ENCODE measurements at places on chromosomes 2 and 18.

DNA sequence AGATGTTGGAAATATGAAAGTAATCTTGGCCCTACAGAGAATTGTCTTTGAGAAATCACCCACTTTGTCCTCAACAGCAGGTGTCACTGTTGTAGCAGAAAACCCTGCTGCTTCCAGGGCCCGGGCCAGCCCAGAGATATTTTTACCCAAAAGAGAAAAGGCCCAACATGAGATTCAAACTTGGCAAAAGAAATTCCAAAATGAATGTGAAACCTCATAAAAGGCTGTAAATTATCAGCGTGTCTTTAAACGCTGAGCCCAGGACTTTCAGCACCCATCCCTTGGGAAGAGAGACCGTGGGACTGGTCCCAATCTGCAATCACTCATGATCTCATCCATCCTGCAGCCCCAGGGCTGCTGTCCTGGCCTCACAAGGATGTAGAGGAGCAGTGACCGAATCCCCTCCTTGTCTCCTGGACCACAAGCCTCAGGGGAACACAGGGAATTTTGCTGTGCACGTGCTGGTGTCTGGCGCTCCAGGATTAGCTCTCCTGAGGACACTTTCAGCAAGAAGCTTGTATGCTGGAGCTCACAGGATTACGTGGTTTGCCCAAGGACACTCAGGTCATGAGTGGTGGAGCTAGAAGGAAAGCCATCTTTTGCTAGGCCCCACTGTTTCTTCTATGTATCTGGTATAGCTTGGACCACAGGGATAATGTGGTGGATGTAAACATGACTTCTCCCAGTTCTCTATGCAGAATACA is 202.1 kb downstream of the RNF144A start:
- DNase-seq: no peak

GRCh38 chr18:58831606-58832005 is 33.1 kb upstream of the ZNF532 start:
- no peak for DNase-seq

DNA sequence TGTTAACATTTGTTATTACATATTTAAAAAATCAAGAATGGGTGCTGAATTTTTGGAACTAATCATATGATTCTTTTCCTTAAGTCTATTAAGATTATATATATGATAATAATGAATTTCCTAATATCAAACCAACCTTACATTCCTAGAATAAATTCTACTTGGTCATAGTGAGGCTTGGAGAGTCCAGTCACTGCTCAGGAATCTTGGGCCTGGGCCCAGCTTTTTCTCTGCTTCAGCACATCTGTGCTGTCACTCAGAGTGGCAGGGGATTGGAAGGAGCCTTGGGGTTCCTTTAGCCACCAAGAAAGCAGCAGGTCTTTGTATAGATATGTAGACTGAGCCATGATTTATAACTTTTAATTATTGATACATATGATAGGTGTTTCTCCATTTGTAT is 19.9 kb upstream of the ZAP70 start:
- no peak for DNase-seq

DNA sequence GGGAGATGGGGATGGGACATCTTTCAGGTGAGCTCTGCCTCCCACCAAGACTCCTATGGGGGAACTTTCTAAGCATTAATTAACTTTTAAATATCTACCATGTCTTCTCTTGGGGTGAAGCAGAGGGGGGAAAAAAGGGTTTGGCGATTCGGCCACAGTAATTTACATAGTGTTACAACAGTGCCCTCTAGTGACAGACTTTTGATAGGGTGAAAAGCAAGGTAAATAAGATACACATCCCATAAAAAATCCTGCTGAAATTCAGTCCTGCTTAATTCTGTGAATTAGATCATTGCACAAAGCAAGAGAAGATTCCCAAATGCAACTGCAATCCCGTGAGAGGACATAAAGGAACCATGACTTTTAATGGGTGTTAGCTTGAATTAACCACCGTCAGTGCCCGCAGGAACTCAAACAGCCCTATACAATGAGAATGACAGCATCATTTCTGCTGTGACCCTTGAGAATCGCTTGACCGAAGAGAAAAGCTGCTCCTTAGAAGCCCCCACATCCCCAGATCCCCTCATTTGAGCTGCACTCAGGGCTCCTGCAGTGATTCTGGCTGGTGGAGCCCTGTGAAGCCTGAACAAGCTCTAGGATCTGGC is 32.8 kb downstream of the FAM124B start:
- DNase-seq: no peak

- DNase-seq: no peak
These were observed 33.7 kb upstream of the LBH start for GRCh38 chr2:30197570-30198192.

GRCh38 chr18:74290021-74290420 is 1.7 kb downstream of the CYB5A start:
- no peak for DNase-seq

- DNase-seq: no peak
These were observed 164.4 kb downstream of the FMNL2 start for GRCh38 chr2:152499331-152499816.

DNA sequence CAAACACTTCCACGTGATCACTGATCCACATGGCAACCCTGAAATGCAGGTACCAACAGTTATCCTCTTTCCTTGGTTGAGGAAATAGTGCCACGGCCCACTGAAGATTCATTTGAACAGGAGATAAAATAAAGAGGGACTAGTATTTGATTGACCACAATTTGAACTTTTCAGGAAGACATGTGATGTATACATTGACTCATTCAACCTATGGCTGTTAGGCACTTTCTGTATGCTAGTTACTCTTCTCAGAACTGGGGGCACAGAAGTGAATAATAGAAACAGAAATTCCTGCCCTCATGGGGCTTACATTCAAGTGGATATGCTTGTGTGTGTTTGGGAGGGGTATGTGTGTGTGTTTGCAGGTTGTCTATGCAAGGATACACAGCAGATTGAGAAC is 199.6 kb downstream of the PRKCE start:
- no peak for DNase-seq

DNA sequence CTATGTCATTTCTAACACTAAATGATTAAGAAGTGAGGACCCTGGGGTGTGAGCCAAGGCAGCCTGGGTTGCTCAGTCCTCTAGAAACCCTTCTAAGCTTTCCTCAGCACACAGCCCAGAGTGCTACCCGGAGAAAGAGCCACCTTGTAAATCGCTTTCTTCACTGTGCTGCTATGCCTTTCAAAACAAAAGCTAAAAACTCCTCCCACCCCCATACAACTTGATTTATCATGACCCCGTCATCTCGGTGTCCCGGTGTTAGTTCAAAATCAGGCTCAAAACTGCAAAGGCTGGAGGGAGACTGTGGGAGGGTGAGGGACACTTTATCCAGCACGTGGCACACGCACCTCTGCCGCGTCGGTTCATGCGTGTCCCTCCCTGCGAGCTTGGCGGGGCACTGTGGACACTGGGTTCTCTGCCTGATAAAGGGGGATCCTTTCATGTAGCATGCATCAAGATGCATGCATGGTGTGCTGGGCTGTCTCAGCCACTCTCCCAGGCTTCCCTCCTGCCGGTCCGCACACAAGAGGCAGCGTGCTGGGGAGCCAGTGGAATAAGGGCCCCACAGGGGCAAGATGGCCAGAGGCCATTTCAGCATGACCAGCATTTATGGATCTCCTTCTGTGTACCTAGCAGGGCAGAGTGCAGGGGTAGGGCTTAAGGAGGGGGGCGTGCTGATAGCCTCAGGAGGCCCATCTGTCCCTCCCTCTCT is 170.4 kb downstream of the SMAD7 start:
- no peak for DNase-seq

Measured in stimulated activated CD8-positive, alpha-beta memory T cell treated with anti-CD3 and anti-CD28 coated beads, Interleukin-2, amount 100 ng/mL, for 1 hour (primary cell).